COLO829 (cell line): ENCODE measurements at places on chromosomes 1 and 21.

DNA sequence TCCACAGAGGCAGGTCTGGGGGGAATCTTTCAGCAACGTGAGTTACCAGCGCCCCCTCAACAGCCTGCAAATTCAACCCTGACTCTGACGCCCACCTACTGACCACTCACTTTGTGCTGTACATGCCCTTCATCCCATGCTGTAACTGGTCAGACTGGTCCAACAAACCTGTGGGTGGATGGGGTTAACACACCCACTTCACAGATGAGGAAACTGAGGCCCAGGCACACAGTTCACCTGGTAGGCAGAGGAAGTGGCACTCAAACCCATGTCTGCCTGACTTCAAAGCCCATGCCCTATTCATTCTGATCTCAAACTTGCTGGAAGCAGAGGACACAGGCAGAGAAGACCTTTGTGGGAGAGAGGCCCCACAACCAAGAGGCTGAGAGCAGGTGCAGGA lies 172.9 kb downstream of the TRABD2B start:
- DNase-seq: no peak

DNA sequence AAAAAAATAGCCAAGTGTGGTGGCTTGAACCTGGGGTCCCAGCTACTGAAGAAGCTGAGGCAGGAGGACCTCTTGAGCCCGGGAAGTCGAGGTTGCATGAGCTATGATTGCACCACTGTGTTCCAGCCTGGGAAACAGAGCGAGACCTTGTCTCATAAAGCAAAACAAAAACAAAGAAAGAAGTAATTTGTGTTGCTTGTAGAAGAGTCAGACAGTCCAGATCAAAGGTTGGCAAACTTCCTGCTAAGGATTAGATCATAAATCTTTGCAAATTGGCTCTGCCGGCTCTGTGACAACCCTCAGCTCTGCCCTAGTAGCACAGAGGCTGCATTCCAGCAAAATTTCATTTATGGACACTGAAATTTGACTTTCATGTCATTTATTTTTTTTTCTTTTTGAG lies 19.0 kb upstream of the MFN2 start:
- peak; percentile 75 for DNase-seq

DNA sequence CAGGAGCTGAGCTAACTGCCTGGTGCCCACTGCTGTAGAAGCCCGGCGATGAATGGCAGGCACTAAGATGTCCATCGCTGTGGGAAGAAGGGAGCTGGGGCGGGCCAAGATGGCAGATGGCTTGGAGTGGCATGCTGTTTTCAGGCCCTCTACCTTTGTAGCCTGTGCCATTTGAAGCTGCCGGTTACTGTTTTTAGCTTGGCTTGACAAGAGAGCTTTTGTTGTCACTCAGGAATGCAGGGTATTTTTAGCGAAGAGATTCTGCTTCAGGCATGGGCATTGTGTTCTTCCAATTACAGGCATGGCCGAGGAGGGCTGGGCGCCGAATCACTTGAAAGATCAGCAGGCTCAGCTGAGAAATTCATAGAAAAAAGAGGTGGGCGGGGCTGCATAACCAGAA lies 348.7 kb downstream of the RPS6KC1 start:
- DNase-seq: peak; percentile 93

GRCh38 chr1:15381805-15382204 lies 27.9 kb upstream of the EFHD2 start:
- DNase-seq: no peak

- no peak for DNase-seq
These were observed 36.2 kb upstream of the KLHDC7A start for GRCh38 chr1:18444563-18444962.

GRCh38 chr1:40734882-40735628 lies 43.6 kb downstream of the NFYC start:
- DNase-seq: no peak

DNA sequence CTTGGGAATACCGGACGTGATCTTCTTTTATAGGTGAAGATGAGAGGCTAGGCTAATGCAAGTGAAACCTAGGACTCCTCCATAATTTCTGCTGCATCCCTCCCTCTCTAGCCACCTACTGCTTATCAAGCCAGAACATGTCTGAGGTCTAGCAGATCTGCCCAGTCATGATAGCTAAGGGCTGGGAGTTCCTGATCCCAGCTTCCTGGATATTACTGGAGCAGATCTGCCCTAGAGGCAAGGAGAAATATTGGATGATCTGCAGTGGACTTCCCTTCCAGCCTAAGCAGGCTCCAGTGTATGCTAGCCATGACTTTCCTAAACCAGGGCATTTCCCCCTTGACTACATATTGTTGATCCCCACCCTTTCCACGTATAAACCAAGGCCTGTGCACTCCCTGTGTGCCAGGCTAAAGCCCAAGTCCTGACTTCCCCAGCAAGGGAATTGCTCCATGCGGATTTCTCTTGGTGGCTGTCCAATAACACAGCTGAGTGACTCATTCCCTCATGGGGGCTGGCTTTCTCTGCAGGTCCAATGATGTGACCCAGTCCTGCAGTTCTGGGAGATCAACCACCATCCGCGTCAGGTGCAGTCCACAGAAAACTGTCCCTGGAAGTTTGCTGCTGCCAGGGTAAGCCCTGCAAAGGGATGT lies 15.5 kb upstream of the SARS1 start:
- DNase-seq: peak; percentile 40

GRCh38 chr1:234881893-234882771 lies 246.5 kb downstream of the TOMM20 start:
- DNase-seq: no peak

DNA sequence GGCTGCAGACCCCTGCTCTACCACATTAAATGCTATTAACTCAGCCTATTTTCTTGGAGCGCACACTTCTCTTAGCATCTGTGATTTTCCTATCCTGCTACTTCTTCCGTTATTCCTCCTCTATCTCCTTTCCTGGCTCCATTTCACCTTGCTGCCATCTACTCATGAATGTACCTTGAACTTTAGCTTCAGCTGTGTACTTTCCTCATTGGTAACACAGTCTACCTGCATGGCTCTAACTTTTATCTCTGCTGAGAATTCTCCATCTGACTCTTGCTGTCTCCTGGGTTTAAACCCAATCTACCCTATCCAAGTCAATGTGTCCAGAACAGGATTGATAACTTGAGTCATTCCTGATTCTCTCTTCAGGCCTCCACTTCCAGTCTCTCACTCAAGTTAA lies 67.6 kb upstream of the MCOLN3 start:
- no peak for DNase-seq

GRCh38 chr21:44485254-44485793 lies 30.0 kb downstream of the LRRC3 start:
- DNase-seq: no peak
